Liver (tissue), 10 donors: ENCODE measurements at places on chromosomes 6 and 20. TPM values are rescaled to one million over a fixed set of nuclear protein-coding genes. Genes with fewer than 3 reads are reported as not detected.

The ZC2HC1B gene
- total RNA-seq, result not detected

The SLC52A3 gene
- 0.08 TPM for total RNA-seq

The SLC22A16 gene
- 22.5 TPM for total RNA-seq

The PRRC2A gene
- 27.2 TPM for total RNA-seq

The SYCP2 gene
- total RNA-seq, result 0.42 TPM

The SLC17A4 gene
- 4.6 TPM for total RNA-seq

The SIRPB2 gene
- total RNA-seq, result 4.4 TPM

The SMLR1 gene
- 65.2 TPM for total RNA-seq

The OTOR gene
- not detected for total RNA-seq

The CCN6 gene
- not detected for total RNA-seq

DNA sequence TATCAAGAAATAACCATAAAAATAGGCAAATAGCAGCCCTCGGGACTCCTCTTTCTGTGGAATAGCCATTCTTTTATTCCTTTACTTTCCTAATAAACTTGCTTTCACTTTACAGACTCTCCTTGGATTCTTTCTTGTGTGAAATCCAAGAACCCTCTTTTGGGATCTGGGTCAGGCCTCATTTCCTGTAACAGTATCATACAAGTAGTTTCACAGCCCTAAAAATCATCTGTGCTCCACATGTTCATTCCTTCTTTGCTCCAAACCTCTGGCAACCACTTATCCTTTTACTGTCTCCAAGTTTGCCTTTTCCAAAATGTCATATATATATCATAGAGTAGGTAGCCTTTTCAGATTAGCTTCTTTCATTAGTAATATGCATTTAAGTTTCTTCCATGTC is 13.5 kb upstream of the NT5E start:
- DNase-seq, result no peak
- H3K27ac ChIP-seq, result no peak overlapping the region
- H3K27me3 ChIP-seq, result no peaks in the 10 kb centered on the region
- H3K4me3 ChIP-seq, result no peak overlapping the region

- no peaks in the 10 kb centered on the region for H3K36me3 ChIP-seq
- H3K4me3 ChIP-seq, result no peak overlapping the region
- H3K27ac ChIP-seq, result no peak overlapping the region
Measured at GRCh38 chr6:29828471-29828797, 809 bp downstream of the HLA-G start.

- H3K36me3 ChIP-seq, result no peaks in the 10 kb centered on the region
- no peak for DNase-seq
Measured at GRCh38 chr6:150661216-150662007, 61.7 kb downstream of the PLEKHG1 start.

- no peak for DNase-seq
- no peak overlapping the region for H3K4me3 ChIP-seq
- H3K36me3 ChIP-seq, result peaks cover 62% of the 10 kb centered on the region
Measured at GRCh38 chr6:53090576-53090975, 25.4 kb downstream of the FBXO9 start.

DNA sequence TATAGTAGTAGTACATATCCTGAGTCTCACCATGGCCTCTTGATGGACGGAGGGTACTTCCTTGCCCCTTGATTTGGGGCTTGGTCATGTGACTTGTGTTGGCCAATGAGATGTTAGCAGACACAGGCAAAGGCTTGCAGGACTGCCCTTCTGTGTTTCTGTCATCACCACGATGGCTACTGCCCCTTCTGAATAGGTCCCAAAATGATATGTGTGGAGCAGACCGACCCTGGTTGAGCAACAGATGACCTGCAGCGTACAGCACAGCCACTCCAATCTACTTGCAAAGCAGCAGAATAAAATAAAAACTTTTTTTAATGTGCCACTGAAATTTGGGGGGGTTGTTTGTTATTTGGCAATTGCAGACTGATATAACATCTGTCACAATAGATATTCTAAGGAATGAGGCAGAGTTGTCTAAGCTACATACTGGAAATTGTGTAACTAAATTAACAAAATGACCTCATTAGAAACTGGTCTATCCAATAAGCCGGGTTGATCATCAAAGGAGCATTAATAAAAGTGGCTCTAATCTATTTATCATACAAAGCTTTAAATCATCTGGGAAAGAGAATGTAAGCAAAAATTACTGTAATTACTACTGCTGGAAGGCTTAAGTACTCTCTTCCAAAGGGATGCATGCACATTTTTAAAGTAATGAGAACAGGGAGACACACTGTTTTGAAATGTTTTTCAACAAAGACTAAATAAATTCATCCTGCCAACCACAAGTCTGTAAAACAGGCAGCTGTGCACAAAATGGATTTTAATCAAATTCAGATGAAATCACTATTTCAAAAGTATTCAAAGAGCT is 209.5 kb downstream of the KIF16B start:
- peaks cover 2% of the 10 kb centered on the region for H3K36me3 ChIP-seq
- DNase-seq, result no peak
- no peak overlapping the region for H3K4me3 ChIP-seq
- no peaks in the 10 kb centered on the region for H3K4me1 ChIP-seq
- H3K27ac ChIP-seq, result no peak overlapping the region

DNA sequence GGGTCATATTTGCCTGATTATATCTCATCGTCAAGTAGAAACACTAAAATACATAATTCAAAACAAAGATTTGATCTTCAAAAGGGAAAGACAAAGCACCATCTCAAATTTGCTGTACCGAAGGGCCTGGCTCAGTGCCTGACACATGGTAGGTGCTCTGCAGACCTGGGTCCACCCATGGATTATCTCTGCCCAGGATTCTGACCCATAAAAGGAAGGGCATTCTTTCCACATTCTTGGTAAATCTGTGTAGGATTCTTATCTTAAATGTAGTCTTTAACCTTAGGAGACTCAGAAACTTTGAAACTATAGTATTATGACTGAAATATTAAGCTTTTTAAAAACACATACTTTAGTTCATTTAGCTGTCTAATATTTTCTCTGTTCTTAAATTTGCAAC is 274.1 kb upstream of the FLRT3 start:
- H3K27me3 ChIP-seq, result no peaks in the 10 kb centered on the region
- H3K4me3 ChIP-seq, result no peak overlapping the region
- H3K4me1 ChIP-seq, result no peaks in the 10 kb centered on the region
- no peak for DNase-seq

DNA sequence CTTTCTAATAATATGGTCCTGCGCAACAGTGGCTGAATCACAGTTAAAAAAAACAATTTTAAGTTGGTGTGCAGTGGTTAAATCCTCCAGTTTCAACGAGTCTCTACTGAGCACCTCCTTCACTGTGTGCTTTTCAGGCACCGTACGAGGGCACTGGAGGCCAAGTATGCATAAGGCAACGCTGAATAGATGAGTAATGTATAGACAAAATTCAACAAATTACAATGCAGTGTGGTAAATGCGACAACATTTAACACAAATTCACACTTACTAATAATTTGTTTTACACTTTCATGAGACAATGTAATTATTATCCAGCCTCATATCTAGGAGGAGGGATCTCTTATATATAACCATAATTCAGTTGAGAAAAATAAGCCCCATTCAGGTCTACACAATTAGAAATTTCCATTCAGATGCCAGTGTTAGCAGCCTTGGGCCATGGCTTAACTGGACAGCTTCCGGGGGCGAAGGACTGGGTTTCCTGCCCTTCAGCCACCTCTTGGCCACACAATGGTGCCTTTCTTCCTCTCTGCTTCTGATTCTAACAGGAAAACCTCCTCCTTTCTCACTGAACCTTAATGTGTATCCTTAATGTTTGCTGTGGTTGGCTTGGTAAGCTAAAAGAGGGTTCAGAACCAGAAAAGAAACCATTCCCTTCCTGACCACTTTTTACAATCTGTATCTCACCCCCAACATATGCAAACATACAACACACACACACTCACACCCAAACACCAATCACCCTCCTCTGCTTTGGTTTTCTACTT is 51.9 kb downstream of the B4GALT5 start:
- H3K27ac ChIP-seq, result no peak overlapping the region
- no peak for DNase-seq
- H3K4me1 ChIP-seq, result peaks cover 14% of the 10 kb centered on the region
- H3K36me3 ChIP-seq, result no peaks in the 10 kb centered on the region
- H3K4me3 ChIP-seq, result no peak overlapping the region
- no peaks in the 10 kb centered on the region for H3K27me3 ChIP-seq

DNA sequence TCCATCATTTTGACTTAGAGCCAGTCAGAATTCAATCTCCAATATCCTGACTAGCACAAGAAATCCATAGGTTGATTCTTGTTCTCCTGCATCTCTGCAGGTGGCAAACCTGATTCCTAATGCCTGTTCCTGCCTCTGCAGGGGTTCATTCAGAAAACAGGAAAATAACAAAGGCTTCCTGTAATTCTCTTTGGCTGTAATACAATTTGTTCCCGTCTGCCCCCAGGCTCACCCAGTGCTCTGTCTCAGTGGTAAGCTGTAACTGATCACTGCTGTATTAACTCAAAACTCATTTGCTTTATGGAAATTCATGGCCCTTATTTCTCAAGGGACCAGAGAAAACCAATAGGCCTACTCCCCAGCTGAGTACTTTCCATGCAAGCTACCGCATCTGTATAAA is 88.6 kb downstream of the OPRM1 start:
- no peaks in the 10 kb centered on the region for H3K36me3 ChIP-seq
- H3K27me3 ChIP-seq, result no peaks in the 10 kb centered on the region

- no peaks in the 10 kb centered on the region for H3K4me1 ChIP-seq
- no peak overlapping the region for H3K27ac ChIP-seq
- no peak for DNase-seq
- no peaks in the 10 kb centered on the region for H3K27me3 ChIP-seq
- H3K4me3 ChIP-seq, result no peak overlapping the region
- no peaks in the 10 kb centered on the region for H3K36me3 ChIP-seq
Measured at GRCh38 chr6:137949686-137950390, 82.8 kb downstream of the TNFAIP3 start.

GRCh38 chr6:139595183-139595582 is 220.7 kb upstream of the CITED2 start:
- H3K36me3 ChIP-seq, result no peaks in the 10 kb centered on the region
- no peaks in the 10 kb centered on the region for H3K27me3 ChIP-seq
- no peak overlapping the region for H3K27ac ChIP-seq
- DNase-seq, result no peak
- no peak overlapping the region for H3K4me3 ChIP-seq
